Activated CD4-positive, alpha-beta T cell treated with anti-CD3 and anti-CD28 coated beads, Interleukin-2, amount 50 U/mL, for 1 hour (primary cell): ENCODE measurements at places on chromosomes 7 and 10.

GRCh38 chr7:4159154-4159501 lies 523.0 kb upstream of the FOXK1 start:
- no peak for DNase-seq

- no peak for DNase-seq
Measured at GRCh38 chr10:125742465-125742864, 23.0 kb downstream of the EDRF1 start.

DNA sequence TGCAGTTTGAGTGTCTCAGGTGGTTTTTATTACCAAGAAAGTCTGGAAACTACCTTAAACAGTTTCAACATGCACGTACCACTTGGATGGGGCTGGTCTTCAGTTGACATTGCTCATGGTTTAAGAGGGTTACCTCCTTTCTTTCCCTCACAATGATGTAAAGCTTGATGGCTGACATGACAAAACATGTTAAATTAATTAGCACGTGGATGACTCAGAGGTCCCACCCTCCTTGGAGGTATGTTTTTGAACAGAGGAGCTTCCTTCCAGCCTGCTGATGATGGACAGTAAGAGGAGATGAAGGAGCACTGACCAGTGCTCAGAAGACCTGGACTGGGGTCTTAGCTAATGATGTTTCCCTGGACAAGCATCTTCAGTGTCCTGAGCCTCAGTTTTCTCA lies 322.3 kb upstream of the PODXL start:
- no peak for DNase-seq

GRCh38 chr10:23370106-23370505 lies 25.5 kb upstream of the C10orf67 start:
- DNase-seq = no peak

DNA sequence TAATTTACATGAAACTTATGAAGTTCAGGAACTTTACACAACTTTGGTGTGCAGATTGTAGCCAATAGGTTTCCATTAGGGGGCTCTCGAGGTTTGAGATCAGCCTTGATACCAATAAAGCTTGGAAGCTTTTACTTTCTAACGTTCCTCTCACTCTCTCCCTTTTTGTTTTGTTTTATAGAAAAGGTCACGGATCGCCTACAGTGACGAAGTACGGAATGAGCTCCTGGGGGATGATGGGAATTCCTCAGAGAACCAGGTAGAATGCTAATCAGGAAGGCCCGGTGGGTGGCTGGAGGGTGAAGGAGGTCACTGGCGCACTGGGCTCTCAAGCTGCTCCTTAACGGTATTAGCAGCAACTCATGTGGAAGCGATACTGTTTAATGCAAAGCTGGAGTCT lies 79.9 kb downstream of the VTI1A start:
- DNase-seq = no peak

DNA sequence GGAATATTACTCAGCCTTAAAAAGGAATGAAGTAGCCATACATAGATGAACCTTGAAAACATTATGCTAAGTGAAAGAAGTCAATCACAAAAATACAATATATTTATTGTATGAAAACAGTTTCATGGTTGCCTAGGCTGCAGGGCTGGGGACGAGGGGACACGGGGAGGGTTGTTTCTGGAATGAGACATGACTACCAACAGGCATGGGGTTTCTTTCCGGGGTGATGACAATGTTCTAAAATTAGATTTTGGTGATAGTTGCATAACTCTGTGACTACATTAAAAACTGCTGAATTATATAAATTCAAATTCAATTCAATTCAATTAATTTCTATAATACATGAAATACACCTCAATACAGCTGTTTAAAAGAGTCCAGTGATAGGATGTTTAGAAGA lies 88.0 kb downstream of the ARHGAP22 start:
- DNase-seq = no peak

GRCh38 chr10:110368556-110368955 lies 63.8 kb upstream of the SMNDC1 start:
- no peak for DNase-seq

- no peak for DNase-seq
Measured at GRCh38 chr10:22458272-22459038, 113.2 kb downstream of the SPAG6 start.

GRCh38 chr7:87448388-87448787 lies 27.1 kb downstream of the ABCB4 start:
- no peak for DNase-seq

GRCh38 chr10:72756674-72757385 lies 64.9 kb downstream of the MCU start:
- DNase-seq = no peak

DNA sequence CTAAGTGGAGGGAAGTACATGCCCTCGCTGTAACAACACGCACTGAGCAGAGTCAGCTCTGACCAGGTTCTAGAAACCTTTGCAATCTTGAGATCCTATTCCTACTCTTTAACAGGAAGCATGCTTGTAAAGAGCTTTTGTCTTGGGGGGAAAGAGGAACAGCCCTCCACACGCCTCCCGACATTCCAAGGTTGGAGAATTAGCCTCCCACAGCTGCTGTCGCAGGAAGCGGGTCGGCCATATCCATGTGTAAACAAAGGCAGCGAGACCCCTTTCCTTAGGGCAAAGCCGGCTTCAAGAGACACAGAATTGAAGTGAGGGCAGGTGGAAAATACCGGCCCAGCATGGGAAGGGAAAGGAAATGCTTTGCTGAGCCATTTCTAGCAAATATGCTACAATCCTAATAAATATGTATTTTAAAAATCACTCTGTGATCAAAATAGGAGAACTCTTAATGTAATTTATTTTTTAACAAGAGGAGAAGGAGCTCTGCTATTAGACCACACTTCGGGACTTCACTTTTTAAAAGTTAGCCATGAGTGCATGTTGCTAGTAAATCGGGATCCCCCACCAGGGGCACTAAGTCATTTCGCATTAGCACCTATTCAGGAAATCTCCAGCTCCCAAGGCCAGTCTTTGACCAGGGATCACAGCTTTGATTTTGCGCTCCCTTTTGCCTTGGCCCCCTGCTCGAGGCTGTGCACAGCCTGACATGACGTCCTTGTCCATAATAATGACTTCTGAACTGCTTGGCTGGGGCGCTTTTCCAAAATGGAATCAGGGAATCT lies 55.9 kb downstream of the FAM204A start:
- DNase-seq = no peak
